ENCODE measurements at places on chromosomes 2 and 18.

DNA sequence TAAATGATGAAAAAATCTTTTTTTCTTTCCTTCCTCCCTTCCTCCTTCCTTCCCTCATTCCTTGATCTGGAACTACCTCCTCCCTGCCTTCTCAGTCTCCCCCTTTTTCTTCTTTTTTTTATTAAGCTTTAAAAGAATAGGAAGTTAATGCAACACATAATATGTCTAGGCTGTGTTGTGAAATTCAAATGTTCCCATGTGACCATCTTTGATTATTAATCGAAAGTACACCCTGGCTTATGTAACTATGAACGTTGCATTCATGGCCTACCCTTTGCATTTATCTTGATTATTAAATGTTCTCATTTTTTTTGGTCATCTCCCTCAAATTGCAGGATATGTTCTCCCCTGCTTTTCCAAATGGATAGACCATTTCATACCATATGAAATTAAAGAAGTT is 376.0 kb downstream of the DSEL start:
- no peak for DNase-seq

DNA sequence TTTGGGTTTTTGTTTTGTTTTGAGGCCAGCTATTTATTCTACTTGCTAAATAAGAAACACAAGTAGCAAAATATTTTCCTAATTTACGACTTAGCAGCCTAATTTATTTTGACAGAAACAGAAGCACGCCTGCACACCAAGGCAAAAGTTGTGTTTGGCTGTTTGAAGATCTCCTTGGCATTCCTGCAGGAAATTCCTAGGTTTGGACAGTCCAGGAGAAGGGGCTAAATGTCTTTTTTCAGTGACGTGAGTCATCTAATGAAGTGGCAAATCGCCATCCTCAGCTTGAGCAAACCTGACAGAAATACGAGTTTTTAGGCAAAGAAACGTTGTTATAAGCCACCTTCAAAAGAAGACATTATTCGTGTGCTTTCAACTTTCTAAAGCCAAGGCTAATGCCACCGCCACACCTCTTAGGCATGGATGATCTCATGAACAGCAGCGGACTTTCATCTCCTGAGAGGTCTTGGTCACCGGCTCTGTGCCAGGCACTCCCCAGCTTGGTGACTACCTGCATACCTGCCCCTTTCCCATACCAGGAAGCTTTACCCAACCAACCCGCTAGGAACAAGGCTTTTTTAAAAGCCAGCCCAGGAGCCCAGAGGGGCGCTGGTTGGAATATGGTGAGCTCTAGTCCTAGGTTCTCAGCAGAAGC is 30.9 kb downstream of the STK39 start:
- DNase-seq: no peak

DNA sequence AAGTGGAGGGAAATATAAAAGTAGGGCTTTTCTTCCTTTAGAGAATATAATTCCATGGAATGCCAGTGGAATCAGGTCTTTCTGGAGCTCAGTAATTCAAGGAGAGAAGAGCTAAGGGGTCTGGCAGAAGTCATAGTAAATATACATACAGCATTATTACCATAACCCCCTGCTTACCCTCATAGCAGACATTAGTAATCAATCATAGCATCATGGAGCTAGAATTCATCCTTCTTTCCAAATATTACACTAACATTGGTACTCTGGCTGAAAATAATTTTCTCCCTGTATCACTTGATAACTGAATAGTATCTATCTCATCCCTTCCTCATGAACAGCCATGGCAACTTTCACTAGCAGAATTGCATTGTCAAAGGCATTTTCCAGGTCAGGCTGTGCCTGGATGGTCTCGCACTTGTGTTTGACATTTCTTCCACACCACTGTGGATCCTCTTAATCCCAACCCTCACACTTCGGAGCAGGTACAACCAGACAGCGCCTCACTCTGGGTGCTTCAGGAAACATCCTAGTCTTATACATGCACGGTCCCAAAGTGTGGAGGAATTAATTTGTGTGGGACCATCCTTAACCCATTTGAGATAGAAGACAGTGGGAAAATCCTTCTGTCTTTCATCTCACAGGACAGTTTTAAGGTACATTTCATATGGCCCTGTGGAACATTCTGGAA is 84.2 kb upstream of the SEC11C start:
- DNase-seq: no peak

DNA sequence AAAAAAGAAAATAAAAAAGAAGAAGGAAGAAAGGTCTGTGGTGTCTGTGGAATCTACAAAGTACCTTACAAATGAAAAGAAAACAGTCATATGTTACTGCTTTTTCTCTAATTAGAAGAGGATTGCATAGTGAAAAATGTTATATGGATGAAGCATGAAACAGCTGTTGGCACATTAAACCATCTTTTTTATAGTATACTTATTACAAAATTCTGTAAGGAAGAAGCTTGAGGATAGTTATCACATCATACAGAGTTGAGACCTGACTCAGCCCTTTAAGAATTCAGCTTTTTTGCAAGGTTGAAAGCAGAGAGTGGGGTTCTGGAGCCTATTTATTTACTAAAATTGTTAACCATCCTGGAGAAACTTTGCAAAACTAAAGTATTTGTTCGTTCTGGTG is 222.7 kb downstream of the PHLPP1 start:
- no peak for DNase-seq

- no peak for DNase-seq
These were observed 61.0 kb upstream of the TMEM87B start for GRCh38 chr2:111994042-111994441.

- DNase-seq: no peak
These were observed 12.6 kb downstream of the RUFY4 start for GRCh38 chr2:218081695-218082094.

- DNase-seq: no peak
These were observed at the start of gene ARHGAP28 for GRCh38 chr18:6729247-6730091. ARHGAP28 (plus strand) TSS chr18:6729716; CDS start chr18:6729822, 106 bp downstream.

DNA sequence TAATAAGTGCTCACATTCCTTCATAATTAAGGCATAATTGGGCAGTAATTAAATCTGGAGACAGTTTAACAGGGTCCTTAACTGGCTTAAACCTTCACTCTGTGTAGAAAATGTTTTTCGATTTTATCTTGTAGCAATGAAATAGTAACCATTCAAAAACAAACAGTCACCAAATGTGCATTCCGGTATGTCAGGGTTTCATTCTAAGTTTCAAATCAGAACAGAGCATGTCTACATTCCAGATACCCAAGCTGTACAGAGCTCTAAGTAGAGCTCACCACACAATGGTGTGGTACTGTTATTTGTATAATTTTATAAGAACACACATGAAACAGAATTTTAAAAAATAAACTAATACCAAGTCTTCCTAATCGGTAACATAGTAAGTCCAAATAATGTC is 52.6 kb downstream of the SMAD2 start:
- no peak for DNase-seq

- DNase-seq: no peak
These were observed 15.2 kb downstream of the TSPYL6 start for GRCh38 chr2:54240515-54241469.

- no peak for DNase-seq
These were observed 36.2 kb downstream of the WIPF1 start for GRCh38 chr2:174561283-174561971.

DNA sequence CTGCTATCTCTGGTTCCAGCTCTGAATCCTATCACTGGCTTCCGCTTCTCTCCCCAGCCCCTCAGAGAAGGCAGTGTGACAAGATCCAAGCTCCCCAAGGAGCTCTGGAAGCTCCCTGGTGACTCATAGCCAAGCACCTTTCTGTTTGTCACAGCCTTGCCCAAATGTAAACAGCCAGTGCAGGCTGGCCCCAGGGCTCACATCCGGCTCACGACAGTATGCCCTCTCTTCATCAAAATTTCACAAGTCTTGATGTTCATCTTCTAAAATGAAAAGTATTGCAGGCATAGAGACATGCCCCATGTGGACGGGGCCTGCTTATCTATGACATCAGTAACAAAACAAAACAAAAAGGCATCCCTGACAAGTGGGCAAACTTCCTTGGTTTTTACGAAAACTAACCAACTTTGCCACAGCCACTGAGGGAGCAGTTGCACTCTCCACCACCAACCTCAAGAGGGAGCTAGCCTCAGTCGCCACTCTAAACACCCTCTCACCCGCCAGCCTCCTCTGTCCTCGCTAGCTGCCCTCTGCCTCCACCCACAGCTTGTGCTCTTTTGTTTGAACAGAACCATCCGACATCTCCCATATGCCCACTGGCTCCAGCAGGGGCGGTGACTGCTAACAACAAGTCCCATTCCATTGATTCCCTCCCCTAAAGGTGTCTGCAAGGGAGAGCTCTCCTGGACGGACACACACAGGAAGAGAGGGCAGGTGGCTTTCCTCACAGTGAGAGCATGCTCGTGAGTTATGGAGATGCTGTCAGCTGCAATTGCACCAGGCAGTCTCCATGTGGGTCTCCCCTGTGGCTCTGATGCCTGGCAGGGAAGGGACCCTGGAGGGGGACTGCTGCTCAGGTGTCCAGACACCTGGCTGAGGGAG is 71.0 kb upstream of the DAPL1 start:
- no peak for DNase-seq

DNA sequence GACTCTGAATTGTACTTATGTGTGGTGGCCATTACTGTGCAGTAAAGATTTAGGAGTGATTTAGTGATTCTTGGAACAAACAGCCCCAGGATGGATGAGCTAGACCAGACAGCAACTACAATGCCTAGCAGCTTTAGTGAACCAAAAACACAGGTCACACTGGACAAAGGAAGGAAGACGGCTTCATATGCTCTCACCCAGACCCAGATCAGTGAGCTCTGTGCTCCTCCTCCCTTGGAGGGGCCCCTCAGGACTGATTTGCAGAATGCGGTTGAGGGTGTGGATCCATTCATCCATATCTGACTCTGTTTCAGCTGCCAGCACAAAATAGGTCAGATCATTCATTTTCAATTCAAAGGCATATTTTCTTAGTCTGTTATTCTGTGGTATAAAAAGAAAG is 159.7 kb upstream of the CCDC195 start:
- DNase-seq: no peak

- DNase-seq: no peak
These were observed 28.1 kb upstream of the PARD3B start for GRCh38 chr2:204517154-204517553.

- no peak for DNase-seq
These were observed 11.7 kb downstream of the SH3YL1 start for GRCh38 chr2:252001-252602.

GRCh38 chr2:150570712-150571111 is 83.2 kb upstream of the RND3 start:
- DNase-seq: no peak

GRCh38 chr2:181190711-181191110 is 210.3 kb downstream of the UBE2E3 start:
- DNase-seq: no peak

- no peak for DNase-seq
These were observed at the start of gene MYOM1 for GRCh38 chr18:3219631-3220335. MYOM1 (minus strand) TSS chr18:3219968; CDS start chr18:3215223, 4,745 bp downstream.

DNA sequence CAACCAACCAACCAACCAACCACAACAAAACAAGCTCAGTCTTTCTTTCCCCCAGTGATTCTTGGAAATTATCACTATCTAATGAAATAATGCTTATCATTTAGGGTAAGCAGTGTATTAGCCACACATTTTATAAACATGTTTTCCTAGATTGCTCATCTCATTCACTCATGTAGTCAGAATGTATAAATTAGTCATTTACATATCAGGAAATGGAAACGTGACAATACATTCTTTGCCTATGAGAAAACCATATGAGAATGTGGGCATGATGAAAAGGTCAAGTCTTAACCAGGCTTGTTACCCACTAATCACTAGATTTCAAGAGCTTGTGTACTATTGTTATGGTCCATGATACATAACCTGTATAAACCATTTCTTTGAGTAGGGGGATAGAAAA is 1583.4 kb upstream of the PIK3C3 start:
- DNase-seq: no peak

GRCh38 chr2:73828389-73828817 is 358 bp upstream of the STAMBP start:
- no peak for DNase-seq

DNA sequence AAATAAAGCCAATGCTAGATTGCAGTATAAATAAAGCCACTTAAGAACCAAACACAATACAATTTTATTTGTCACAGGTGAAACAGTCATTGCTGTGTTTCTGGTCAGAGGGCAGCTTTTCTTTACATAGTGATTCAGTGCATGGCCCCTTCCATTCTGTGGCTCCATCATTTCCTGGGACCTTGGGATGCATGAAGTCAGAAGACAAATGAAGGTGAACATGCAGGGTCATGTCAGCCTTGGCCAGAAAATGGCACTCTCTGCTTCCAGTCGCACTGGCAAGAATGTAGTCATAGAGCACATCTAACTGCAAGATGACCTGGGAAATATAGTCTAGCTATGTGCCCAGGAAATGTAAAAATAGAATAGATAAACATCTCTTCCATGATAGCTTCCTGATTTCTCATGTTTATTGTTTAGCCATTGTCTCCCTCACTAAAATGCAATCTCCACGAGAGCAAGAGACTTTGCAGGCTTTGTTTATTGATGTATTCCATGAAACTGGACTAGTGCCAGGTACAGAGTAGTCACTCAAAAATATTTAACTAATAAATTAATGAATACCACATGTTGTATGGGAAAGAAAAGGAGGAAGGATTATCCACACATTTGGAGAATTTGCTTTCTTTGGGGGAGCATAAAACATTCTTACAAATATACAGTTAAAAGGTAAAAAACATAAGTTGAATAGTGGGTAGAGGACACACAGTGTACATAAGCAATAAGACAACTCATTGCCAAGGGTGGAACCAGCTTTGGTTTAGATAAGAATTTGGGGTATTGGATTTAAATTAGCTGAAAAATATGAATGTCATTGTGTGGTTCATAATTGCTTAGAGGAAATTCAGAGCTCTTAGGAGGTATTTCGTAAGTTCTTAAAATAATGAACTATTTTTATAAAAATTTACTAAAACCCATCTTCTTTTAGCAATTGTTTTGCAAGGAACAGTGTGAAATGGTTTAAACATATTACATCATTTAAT is 343.8 kb downstream of the PID1 start:
- no peak for DNase-seq

GRCh38 chr2:219041252-219041651 is at the start of gene CFAP65:
CFAP65 (minus strand) TSS chr2:219041516; CDS start chr2:219039048, 2,468 bp downstream.
- DNase-seq: no peak

DNA sequence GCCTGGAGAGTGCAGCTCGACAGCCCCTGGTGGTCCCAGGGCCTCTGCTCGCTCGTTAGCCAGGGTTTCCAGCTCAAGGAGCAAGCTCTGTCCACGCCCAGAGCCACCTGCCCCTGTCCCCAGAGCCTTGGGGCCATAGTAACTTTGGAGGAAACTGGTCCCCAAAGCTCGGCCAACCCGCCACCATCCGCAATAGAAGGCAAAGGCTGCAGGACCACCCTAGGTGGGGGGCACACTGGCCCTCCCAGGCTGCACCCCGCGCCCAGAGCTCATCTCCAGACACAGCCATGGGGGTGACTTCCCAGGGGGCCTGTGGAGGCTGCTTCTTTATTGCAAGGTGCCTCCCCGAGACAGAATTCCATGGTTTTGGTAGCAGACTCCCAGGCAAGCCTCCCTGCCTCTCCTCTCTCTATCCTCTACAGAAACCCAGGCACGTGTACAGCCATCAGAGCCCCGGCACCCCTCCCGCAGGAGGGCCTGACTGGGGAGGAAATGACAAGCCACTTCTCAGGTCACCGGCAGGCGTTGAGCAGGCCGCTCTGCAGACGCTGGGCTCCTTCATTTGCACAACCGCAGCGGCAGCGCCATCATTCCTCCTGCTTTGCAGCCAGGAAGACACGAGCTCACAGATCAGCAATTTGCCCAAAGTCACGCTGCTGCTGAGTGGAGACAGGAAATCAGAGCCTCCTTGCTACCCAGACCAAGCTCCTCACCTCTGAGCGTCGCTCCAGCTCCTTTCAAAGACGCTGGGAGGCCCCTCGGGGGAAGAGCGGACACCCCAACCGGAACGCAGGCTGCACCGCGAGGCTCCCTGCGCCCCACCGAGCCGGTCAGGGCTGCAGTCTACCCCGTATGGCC is 80.2 kb downstream of the NDUFA10 start:
- DNase-seq: no peak

GRCh38 chr2:218031261-218031660 is 28.5 kb upstream of the TNS1 start:
- DNase-seq: no peak

Measured in stimulated activated CD8-positive, alpha-beta memory T cell treated with anti-CD3 and anti-CD28 coated beads, Interleukin-7, amount 100 ng/mL, for 24 hours (primary cell).